ENCODE measurements at places on chromosomes 4 and X. TPM values are rescaled to one million over a fixed set of nuclear protein-coding genes. Genes with fewer than 3 reads are reported as not detected.

RPS6KA6 gene
- total RNA-seq: 15.7 TPM

TSPAN6 gene
- 60.4 TPM for total RNA-seq

SMC1A gene
- total RNA-seq: 127 TPM

GAGE12E gene
- not detected for total RNA-seq

MTNR1A gene
- total RNA-seq: 0.75 TPM

BST1 gene
- total RNA-seq: 0.80 TPM

PPEF1 gene
- 1.3 TPM for total RNA-seq

NRK gene
- total RNA-seq: 1.5 TPM

GNRHR gene
- not detected for total RNA-seq

SYP gene
- total RNA-seq: 0.45 TPM

FGF5 gene
- total RNA-seq: 0.21 TPM

RADX gene
- 0.47 TPM for total RNA-seq

ERAS gene
- total RNA-seq: not detected

DUSP21 gene
- not detected for total RNA-seq

DNA sequence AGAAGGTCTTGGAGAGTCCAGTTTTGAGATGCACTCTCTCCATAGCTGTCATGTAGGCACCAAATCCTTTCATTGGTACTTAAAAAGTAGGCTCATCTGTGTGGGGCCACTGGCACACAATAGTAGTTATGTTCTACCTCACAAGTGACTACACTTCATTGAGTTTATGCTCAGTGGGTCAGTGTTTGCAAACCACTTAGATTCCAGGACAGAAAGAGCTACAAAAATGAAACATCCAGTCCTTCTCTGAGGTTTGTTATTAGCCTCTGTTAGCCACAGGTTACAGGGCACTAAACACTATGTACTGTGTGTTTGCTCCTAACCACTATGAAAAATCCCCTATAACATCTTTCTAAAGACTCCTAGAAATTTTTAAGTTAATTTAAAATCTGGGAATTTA, 13.8 kb downstream of the RAB28 start:
- DNase-seq: no peak
- no peak overlapping the region for H3K4me3 ChIP-seq
- H3K36me3 ChIP-seq: peaks cover 33% of the 10 kb centered on the region
- H3K27ac ChIP-seq: no peak overlapping the region

- no peaks in the 10 kb centered on the region for H3K4me1 ChIP-seq
- no peak overlapping the region for H3K27ac ChIP-seq
- no peaks in the 10 kb centered on the region for H3K36me3 ChIP-seq
- H3K27me3 ChIP-seq: no peaks in the 10 kb centered on the region
- H3K4me3 ChIP-seq: no peak overlapping the region
Observed at GRCh38 chr4:186746581-186746980, 22.9 kb upstream of the FAT1 start.

GRCh38 chr4:101155368-101155767, 192.0 kb downstream of the PPP3CA start:
- H3K4me1 ChIP-seq: peaks cover 10% of the 10 kb centered on the region
- no peak overlapping the region for H3K27ac ChIP-seq
- no peak for DNase-seq
- H3K4me3 ChIP-seq: no peak overlapping the region

DNA sequence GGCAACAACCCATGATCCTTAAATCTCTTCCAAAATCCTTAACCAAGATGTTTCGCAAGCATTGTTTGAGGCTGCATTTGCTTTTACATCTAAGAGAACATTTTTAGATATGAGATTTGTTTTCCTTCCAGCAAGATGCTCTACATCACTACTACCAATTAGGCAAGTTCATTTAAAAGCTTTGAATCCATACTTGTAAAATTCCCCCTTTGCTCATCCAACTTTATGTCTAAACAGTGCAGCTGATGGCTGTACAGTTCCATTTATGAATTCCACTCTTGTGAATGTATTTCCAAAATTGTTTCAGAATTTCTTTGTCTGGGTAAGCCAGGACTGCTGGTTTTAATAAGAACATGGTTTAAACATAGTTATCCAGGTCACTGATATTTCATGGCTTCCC, 31.5 kb downstream of the RAI2 start:
- DNase-seq: no peak
- no peak overlapping the region for H3K27ac ChIP-seq
- H3K36me3 ChIP-seq: no peaks in the 10 kb centered on the region

DNA sequence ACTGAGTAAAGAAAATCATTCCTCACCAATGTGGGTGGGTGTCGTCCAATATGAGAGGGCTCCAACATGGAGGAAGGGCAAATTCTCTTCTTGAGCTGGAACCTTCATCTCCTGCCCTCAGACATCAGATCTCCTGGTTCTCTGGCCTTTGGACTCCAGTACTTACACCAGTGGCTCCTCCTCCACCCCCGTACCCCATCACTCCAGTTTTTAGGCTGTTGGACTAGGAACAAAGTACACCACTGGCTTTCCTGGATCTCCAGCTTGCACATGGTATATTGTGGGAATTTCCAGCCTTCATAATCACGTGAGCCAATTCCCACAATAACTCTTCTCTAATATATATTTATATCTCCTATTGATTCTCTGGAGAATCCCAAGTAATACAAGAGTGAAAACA, 196.9 kb downstream of the PDHA2 start:
- H3K27me3 ChIP-seq: no peaks in the 10 kb centered on the region
- no peaks in the 10 kb centered on the region for H3K36me3 ChIP-seq
- no peaks in the 10 kb centered on the region for H3K4me1 ChIP-seq
- no peak for DNase-seq

- peak; percentile 36 for DNase-seq
- H3K4me3 ChIP-seq: peak overlapping the region; percentile 98
- no peaks in the 10 kb centered on the region for H3K27me3 ChIP-seq
- peaks cover 65% of the 10 kb centered on the region for H3K36me3 ChIP-seq
Observed at GRCh38 chrX:1389181-1389992, 2.5 kb downstream of the SLC25A6 start.

DNA sequence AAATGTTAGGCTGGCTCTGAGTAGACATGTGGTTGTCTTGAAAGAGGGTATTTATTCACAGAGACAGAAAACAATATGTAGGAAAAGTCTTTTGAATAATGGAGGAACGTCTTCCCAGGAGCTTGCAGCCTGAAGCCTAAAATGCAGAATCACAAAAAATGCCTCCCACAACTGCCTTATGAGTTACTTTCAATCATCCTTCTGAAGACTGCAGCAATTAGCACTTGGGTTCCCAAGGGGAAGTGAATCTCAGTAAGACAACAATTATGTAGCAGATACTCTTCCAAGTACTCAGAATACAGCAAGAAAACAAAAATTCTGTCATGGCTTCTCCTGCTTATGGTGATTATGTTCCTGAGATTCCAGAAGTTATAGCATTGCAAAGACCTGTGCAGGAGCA, 166.6 kb upstream of the TBL1X start:
- no peaks in the 10 kb centered on the region for H3K36me3 ChIP-seq
- peaks cover 13% of the 10 kb centered on the region for H3K27me3 ChIP-seq
- H3K27ac ChIP-seq: no peak overlapping the region
- H3K4me1 ChIP-seq: no peaks in the 10 kb centered on the region
- no peak overlapping the region for H3K4me3 ChIP-seq

DNA sequence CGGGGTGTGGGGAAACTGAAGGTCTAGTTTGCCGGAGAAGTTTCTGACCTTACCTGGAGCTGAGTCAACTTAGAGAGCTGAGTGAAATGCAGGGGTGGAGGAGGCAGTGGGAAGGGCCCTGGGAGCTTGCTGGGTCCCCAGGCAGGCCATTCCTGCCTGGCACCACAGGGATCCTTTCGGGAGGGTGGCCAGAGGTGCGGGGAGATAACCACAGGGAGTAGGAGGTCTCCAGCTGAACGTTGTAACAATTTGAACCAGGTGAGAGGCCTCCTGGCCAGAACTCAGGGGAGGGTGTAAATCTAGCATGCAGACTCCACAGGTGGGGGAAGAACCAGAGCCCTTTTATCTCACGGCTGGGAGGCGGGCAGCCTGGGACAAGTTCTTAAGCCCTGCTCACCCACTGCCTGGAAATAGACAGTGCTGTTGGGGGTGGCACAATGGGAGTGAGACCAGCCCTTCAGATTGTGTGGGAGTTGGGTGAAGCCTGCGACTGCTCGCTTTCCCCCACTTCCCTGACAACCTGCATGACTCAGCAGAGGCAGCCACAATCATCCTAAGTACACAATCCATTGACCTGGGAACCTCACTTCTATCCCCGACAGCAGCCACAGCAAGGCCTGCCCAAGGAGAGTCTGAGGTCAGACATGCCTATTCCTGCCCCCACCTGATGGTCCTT, 247.4 kb downstream of the ADGRA3 start:
- DNase-seq: peak; percentile 68
- H3K4me1 ChIP-seq: no peaks in the 10 kb centered on the region
- no peak overlapping the region for H3K27ac ChIP-seq

- no peak overlapping the region for H3K27ac ChIP-seq
- no peak for DNase-seq
- H3K27me3 ChIP-seq: no peaks in the 10 kb centered on the region
Observed at GRCh38 chrX:24154490-24155034, 5.0 kb downstream of the ZFX start.

DNA sequence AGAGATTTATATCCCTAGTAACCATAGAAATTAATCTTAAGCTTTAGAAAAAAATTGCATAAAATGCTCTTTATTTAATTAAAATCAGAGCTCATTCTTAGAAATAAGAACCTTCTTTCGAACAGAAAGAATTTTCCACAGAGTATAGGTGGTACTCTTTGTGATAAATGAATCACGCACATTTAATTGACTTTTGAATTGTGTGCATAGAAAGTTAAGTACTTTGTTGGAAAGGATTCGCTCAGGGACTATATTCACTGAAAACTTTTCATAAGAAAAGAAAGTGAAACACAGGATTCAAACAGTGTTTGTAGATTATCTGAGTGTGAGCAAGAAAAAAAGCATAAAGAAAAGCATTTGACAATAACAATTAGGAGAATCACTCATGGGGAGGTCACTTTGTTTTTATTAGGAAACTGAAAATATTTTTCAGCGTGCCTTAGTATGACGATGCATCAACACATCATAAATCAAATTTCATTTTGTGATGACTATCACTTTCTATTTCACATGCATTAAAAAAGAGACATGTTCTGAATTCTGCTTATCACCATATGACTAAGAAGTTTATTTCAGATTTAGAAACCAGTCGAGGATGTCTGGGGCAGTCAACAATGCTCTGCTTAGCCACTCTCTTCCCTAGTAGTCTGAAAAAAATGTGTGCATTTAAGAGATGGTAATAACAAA, 49.5 kb downstream of the STX18 start:
- no peaks in the 10 kb centered on the region for H3K27me3 ChIP-seq
- no peak overlapping the region for H3K27ac ChIP-seq
- H3K4me1 ChIP-seq: no peaks in the 10 kb centered on the region
- H3K4me3 ChIP-seq: no peak overlapping the region
- H3K36me3 ChIP-seq: no peaks in the 10 kb centered on the region

GRCh38 chr4:661231-661630, 12.8 kb downstream of the ATP5ME start:
- H3K36me3 ChIP-seq: no peaks in the 10 kb centered on the region
- H3K4me3 ChIP-seq: no peak overlapping the region
- no peaks in the 10 kb centered on the region for H3K4me1 ChIP-seq
- no peaks in the 10 kb centered on the region for H3K27me3 ChIP-seq
- no peak overlapping the region for H3K27ac ChIP-seq
- DNase-seq: no peak

- H3K36me3 ChIP-seq: no peaks in the 10 kb centered on the region
- H3K4me1 ChIP-seq: no peaks in the 10 kb centered on the region
- no peak overlapping the region for H3K27ac ChIP-seq
- peak; percentile 38 for DNase-seq
- H3K27me3 ChIP-seq: no peaks in the 10 kb centered on the region
Observed at GRCh38 chrX:131626681-131627296, 82.9 kb downstream of the OR13H1 start.

GRCh38 chrX:39204945-39205344, 403.7 kb downstream of the MID1IP1 start:
- H3K27ac ChIP-seq: no peak overlapping the region
- no peaks in the 10 kb centered on the region for H3K27me3 ChIP-seq
- H3K4me1 ChIP-seq: peaks cover 5% of the 10 kb centered on the region
- no peak for DNase-seq
- H3K4me3 ChIP-seq: no peak overlapping the region

- no peaks in the 10 kb centered on the region for H3K27me3 ChIP-seq
- no peaks in the 10 kb centered on the region for H3K36me3 ChIP-seq
- H3K4me1 ChIP-seq: no peaks in the 10 kb centered on the region
- H3K27ac ChIP-seq: no peak overlapping the region
- DNase-seq: peak; percentile 74
- no peak overlapping the region for H3K4me3 ChIP-seq
Observed at GRCh38 chrX:103343105-103343504, 13.1 kb downstream of the TCEAL7 start.

DNA sequence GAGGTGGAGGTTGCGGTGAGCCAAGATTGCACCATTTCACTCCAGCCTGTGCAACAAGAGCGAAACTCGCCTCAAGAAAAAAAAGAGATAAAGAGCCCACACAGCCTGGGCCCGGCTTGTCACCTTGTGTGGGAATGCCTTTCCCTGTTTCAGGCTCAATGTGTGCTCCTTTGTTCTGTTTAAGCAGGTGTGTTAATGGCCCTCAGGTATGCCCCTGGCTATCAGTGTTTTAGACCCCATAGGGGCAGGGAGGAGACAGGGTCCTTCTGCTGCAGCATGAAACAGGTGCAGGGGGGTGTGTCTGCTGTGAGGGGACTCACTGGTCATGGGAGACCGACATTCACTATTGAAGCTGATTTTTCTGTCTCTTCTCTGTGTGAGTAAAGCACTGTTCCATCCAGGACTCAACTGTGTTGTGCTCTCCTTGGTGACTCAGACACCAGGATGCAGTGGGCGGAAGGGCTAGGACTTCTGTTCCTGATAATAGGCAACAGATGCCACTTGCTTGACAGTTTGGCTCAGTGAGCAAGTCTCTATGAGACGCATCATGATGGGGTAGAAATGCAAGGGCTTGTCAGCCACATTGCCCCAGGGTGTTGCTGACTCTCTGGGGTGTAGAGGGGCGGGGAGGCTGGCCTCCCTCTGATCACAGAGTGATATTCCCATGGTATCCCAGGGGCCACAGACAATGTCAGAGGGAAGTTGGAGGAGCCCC, 15.6 kb upstream of the LAP3 start:
- H3K4me3 ChIP-seq: no peak overlapping the region
- peak; percentile 63 for DNase-seq
- H3K27me3 ChIP-seq: no peaks in the 10 kb centered on the region

- no peaks in the 10 kb centered on the region for H3K27me3 ChIP-seq
- peaks cover 93% of the 10 kb centered on the region for H3K36me3 ChIP-seq
- no peaks in the 10 kb centered on the region for H3K4me1 ChIP-seq
- H3K27ac ChIP-seq: no peak overlapping the region
- no peak overlapping the region for H3K4me3 ChIP-seq
- peak; percentile 35 for DNase-seq
Observed at GRCh38 chr4:128847082-128847724, 37.7 kb downstream of the JADE1 start.

GRCh38 chr4:476501-476900, 22.5 kb downstream of the ZNF721 start:
- DNase-seq: no peak
- H3K27ac ChIP-seq: no peak overlapping the region
- no peaks in the 10 kb centered on the region for H3K4me1 ChIP-seq
- no peaks in the 10 kb centered on the region for H3K27me3 ChIP-seq
- no peak overlapping the region for H3K4me3 ChIP-seq

GRCh38 chr4:66604192-66604591, 933.9 kb upstream of the EPHA5 start:
- H3K4me1 ChIP-seq: peaks cover 12% of the 10 kb centered on the region
- H3K36me3 ChIP-seq: no peaks in the 10 kb centered on the region
- no peak overlapping the region for H3K4me3 ChIP-seq
- H3K27ac ChIP-seq: no peak overlapping the region
- H3K27me3 ChIP-seq: no peaks in the 10 kb centered on the region

Measured in endodermal cell (in vitro differentiated cells).